NCI-H2081 treated with DMSO at 0.1 percent for 48 hours (cell line): ENCODE measurements at places on chromosomes 2 and 18.

- no peak for DNase-seq
Measured at GRCh38 chr18:32769071-32769585, 3.7 kb downstream of the KLHL14 start.

DNA sequence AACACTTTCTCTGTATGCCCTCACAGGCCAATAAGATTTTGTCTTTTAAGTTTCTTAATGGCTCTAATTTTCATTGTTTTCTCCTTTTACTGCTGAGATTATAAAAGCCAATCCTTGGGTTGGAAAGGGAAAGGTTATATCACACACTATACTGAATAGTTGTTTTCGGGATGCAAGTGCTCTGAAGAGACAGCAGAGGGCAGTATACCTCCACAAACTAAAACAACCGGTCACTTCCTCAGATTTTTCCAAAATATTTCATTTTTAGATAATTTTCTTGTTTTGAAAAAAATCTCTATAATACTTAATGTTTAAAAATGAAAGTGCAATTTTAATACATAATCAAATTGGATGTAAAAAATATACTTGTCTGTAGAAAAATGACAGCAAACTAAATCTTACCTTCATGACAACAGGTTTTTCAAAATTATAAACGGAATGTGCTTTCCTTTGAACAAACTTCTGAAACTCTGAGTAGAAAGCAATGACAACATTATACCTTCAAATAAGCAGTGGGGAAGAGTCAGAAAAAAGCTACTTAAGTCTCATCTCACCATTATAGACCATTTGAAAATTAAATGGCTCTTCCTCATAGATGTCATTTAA, 82.7 kb downstream of the ORC4 start:
- DNase-seq = no peak

DNA sequence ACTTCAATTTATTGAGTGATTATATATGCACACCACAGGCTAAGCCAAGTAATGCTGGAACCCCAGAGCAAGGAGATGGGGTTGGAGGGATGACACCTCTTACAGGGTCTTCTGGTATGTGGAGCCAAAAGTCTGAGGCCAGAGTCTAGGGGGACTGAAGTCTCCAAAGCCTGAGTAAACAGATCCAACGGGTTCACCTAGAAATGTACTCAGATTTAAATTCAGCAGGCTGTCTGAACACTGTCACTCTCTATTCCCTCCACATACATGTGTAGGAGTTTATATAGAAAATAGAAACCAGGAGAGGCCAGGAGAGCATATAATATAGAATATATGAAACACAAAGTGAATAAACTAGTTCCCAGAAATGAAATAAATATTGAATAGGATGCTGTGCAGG, 76.1 kb downstream of the PPP1R1C start:
- no peak for DNase-seq

DNA sequence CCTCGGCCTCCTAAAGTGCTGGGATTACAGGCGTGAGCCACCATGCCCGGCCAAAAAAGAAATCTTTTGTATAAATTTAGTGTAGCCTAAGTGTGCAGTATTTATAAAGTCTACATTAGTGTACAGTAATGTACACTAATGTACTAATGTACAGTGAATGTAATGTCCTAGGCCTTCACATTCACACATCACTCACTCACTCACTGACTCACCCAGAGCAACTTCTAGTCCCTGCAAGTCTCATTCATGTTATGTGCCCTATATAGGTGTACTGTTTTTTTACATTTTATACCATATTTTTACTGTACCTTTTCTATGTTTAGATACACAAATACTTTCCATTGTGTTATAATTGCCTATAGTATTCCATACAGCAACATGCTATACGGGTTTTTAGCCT, 254.9 kb downstream of the MYO3B start:
- no peak for DNase-seq

GRCh38 chr18:48391868-48392267, 17.3 kb downstream of the ZBTB7C start:
- DNase-seq = no peak

DNA sequence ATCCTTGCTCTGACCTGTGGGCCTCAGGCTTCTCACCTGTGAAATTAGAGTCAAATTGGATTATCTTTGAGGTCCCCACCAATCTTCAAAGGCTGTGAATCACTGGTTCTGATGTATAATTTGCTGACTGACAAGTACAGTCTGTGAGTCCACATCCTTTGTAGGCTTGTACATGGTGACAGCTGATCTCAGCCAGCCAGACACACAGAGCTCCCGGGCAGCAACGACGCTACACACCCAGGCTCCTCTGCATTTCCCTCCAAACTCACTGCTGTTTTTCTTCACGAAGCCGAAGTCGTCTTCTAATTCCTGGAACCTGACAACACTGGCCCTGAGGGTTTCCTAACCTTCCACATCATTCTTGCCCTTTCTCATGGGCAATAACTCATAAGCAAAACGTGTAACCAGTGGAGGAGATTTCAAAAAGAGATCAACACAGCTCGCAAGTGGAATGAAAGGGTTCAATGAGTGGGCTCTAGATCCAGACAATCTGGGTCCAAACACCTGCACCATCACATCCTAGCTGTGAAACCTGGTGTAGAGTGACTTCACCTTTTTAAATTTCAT, 37.9 kb upstream of the EVA1A start:
- DNase-seq = no peak

- no peak for DNase-seq
Measured at GRCh38 chr2:9640403-9641104, 9.8 kb upstream of the YWHAQ start.

DNA sequence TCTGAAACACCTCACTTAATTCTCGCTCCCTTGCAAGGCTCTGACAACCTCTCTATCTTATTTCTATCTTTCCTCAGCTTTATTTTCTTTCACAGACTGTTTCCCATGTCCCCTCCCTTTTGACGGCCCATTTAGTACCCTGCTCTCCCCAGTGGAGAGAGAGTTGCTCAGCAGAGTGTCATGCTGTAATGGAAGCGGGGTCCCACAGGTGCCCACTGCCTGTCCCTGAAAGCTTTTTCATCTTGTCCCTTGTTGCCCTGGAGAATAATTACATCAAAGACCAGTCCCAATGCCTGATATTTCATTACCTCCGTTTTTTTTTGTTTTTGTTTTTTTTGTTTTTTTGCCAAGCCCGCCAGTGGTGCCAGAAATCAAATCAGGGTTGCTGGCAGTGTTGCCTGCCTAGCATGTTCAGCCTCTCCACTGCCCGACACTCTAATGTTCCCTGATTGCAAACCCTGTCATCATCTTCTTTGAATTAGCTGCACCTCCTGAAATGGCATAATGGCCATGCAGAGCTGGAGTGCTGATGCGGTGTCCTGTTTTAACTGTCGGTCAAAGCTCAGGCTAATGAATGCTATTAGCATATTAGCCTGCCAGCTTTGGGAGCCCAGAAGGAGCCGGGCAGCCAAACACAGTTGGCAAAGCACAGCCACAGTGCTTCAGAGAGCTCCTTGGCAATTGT, 71.2 kb upstream of the CAVIN2 start:
- no peak for DNase-seq

- no peak for DNase-seq
Measured at GRCh38 chr2:234483568-234484251, 13.2 kb downstream of the ARL4C start.

DNA sequence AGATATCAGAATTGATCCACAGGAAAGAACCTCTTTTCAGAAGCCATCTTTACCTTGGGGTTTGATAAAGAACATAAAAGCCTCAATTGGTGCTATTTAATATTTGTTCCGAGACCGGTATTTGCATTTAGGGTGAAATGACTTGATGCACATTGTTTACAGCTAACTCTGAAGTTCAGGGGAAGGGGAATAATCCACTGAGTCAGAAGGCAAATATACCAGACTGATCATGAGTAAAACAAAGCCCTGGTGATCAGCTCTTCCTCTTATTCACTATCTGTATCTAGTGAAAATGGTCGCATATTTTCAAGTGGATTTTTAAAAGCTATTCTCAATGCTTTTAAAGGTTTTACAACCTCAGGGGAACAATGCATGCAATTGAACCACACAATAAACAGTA, 53.0 kb upstream of the ATP8B1 start:
- no peak for DNase-seq

- DNase-seq = no peak
Measured at GRCh38 chr2:64251497-64252250, 107.5 kb upstream of the PELI1 start.

DNA sequence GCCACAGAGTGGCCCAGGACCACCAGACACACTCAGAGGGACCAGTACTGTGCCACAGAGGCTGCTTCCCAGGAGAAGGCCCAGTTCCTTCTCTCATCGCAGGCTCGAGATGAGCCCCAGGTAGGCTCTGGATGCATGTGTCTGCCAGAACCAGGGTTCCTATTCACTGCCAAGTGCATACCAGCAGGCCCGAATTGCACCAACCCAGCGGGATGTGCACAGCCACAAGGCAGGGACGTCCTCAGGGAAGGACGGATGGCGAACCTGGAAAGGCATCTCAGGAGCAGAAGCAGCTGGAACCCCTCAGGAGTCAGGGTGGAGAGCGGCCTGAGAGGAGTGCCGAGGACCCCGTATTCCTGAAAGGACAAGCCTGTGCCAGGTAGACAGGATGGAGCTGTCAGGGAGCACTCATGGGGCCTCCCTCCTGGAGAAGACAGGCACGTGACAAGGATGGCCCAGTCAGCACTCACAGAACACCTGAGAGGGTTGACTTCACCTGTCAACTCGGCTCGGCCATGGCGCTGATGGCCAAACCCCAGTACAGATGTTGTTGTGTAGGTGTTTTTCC, 73.7 kb downstream of the PTGR3 start:
- no peak for DNase-seq

GRCh38 chr2:148590612-148591011, 53.9 kb upstream of the EPC2 start:
- DNase-seq = no peak

DNA sequence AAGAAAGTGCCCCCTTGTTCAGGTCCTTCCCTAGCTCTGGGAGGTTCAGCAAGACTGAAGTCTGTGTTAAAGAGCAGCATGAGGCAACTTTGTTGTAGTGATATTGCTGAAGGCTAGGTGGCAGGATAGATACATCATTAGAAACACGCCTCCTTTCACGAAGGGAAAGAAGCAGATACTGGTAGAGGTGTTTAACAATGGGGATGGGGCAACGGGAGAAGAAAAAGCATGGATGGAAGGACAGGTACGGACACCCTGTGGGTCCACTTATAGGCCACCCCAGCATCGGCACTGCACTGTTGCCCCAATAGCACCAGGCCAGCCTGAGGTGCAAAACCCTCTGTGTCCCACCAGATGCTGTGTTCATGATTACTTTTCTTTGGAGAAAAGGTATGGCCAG, 3.5 kb upstream of the IGFBP5 start:
- peak; percentile 91 for DNase-seq

GRCh38 chr2:110124939-110125691, 9.5 kb upstream of the MALL start:
- no peak for DNase-seq

DNA sequence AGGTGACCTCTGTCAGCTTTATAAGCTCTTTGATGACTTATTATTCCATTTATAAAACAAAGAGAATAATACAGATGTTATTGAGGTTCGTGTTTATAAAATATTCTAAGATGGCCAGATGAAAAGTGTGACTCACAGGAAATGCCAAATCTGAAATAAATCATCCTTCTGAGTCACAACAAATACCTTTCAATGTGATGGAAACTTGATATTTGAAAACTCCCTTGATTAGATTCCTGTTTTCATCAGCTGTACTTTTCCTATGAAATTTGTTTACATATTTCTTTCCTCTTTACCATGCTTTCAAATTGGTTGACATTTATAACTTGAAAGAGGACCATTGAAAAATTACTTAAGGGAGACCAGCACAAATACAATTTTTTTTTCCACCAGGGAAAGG, 30.6 kb upstream of the PPP1R1C start:
- DNase-seq = no peak

DNA sequence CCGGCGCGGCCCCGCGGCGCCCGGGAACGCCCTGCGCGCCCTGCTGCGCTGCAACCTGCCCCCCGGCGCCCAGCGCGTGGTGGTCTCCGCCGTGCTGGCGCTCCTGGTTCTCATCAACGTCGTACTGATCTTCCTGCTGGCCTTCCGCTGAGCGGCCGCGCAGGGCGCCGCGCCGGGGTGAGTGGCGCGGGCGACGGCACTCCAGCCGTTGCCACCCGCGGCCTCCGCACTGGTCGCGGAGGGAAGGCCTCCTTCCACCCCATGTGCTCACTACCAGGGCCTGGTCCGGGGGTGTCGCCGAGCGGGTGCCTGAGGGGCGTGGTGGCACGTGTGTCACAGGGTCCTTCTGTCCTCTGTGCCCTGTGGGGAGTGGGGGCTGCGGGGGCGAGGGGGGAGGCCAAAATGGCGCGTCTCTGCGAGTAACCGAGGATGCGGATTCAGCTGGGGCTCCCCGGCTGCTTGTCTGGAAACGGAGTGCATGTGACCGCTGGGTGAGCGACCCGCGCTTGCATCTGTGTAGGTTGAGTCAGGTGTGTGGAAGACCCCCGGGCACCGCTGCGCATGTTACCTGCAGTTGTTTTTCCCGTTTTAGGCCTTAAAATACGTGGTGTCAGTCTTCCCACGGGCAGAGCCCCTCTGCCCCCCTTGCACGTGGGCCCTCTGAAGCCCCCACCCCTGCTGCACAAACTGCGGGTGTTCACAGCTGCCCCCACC, 58.0 kb downstream of the FAM168B start:
- no peak for DNase-seq

GRCh38 chr2:230068651-230069055, at the start of gene SLC16A14:
Gene SLC16A14, minus strand, starts transcription at chr2:230068924. Its CDS starts 9,572 bp downstream, at chr2:230059352.
- peak; percentile 30 for DNase-seq

DNA sequence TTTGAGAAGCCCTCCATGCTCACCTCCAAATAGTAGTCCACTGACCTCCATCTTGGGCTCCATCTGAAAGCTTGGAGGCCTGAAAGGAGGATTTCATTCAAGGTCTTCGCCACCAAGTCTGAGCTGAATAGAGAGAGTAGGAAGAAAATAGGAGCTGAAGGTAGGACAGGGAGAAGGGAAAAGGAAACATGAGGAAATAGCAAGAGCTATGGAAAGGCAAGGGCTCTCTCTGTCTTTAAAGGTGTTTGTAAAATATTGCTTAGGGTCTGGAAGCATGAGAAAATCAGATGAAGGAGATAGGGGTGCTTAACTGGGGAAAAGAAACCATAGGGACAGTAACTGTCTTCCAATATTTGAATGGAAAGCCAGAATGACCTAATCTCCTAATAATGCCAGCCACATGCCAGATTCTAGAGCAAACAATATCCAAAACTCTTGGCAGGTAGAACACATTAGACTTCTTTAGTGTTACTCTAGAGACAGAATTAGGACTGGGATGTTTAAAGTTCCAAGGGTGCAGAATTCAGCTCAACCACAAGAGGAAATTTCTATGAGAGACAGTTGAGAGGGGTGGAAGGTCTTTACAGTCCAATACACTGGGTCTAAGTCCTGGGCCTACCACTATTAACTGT, 67.4 kb downstream of the NAB1 start:
- no peak for DNase-seq

GRCh38 chr2:63537306-63537705, 51.0 kb downstream of the WDPCP start:
- DNase-seq = no peak

GRCh38 chr2:73987109-73987947, 2.6 kb downstream of the TET3 start:
- DNase-seq = no peak

GRCh38 chr2:69469784-69470183, 32.5 kb upstream of the NFU1 start:
- DNase-seq = no peak

- DNase-seq = no peak
Measured at GRCh38 chr2:210034087-210034683, 31.7 kb downstream of the RPE start.

GRCh38 chr18:32349728-32350395, 120.8 kb downstream of the GAREM1 start:
- no peak for DNase-seq

GRCh38 chr2:157447741-157448140, 3.9 kb upstream of the CYTIP start:
- no peak for DNase-seq
